Foreskin keratinocyte (primary cell): ENCODE measurements at places on chromosomes 2 and 18.

GRCh38 chr2:130303169-130303568 lies 39.5 kb upstream of the IMP4 start:
- no peak for DNase-seq

- peak; percentile 49 for DNase-seq
Observed at GRCh38 chr2:61834893-61835292, 19.0 kb downstream of the FAM161A start.

- no peak for DNase-seq
Observed at GRCh38 chr2:60283626-60284025, 269.8 kb downstream of the BCL11A start.

- DNase-seq: peak; percentile 92
Observed at GRCh38 chr2:196263181-196263747, 91.9 kb upstream of the STK17B start.

DNA sequence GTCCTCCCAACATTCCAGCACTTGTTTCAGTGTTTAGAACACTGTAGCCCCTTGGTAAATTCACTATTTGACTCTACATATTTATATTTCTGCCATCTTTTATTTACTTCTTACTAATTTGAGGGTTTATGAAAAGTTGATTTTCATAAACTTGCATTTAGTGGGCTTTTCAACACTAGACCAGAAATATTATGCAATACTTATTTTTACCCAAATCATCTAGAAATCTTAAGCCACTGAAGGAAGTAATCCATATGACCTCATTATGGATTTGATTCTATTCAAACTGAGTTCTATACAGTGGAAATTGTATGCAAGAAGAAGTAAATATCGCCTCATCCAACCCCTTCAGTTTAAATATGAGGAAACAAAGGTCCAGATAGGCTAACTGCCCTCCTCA lies 92.6 kb upstream of the VRK2 start:
- DNase-seq: no peak

DNA sequence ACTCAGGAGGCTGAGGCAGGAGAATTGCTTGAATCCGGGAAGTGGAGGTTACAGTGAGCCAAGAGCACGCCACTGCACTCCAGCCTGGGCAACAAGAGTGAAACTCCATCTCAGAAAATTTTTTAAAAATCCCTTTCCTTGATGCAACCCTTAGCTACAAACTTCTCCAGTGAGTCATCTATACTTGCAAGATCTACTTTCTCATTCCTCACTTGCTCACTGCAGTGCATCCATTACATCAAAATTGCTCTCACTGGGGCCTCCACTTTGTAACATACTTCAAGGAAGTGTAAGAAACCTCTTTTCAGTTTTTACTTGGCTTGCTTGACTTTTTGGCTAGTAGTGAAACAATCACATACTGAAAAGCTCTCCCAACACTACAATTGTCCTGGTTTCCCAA lies 65.3 kb downstream of the REEP1 start:
- no peak for DNase-seq

DNA sequence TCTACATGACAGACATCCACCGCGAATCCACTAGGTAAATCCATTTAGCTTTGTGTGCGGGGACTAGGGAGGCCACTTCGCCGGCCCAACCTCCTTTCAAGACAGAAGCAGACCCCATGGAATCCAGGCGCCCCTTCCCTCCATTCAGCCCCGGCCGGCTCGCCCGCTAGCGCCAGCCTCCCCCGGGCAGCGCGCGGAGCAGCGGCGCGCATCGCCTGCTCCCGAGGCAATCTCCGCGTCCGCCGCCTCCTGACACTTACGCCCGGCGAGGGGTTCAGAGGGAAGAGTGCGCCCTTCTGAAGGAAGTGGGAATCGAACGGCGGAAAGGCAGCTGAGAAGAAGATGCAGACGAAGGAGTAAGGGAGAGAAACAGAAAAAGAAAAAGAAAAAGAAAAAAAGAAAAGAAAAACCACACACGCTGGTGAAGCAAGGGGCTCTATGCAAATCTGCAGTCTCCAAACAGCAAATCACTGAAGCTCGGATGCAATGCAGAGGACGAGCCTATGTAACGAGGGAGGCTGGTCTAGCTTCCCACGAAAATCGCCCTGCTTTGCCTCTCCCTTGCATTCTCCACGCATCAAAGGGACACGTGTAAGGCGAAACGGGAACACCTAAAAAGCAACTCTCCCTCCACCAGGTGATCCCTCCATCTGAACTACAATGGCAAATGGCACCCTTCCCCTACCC lies 684.4 kb downstream of the NRXN1 start:
- DNase-seq: peak; percentile 0

DNA sequence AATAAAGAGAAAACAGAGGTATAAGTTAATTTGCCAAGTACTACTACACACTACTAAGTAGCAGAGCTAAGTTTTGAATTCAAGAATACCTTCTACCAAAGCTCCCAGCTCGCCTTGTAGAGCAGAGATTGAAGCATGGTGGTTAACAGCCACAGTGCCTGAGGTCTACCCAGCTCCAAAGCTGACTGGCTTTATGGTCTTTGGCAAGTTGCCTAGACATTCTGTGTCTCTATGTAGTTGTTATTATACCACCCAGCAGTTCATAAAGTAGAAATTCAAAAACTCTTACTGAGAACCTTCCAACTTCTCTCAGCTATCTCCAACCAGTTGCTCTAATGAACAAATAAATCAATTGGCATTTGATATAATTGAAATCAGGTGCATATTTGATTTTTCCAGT lies 87.8 kb downstream of the PDE11A start:
- no peak for DNase-seq

DNA sequence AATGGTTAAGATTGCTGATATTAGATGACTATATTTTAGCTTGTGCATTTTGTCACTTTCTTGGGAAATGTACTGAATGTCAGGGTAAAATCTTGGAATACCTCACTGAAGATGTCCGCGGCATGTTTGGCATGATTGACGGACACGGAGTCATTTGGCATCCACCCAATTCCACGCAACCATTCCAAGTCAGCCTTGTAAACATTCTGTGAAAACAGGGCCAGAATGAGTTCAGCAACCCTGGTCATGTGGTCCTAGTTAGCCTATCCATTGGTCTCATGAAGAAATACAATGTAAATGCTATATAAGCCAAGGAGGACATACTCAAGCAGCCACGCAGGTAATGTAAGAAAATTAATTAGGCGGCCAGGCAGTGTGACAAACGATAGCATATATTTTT lies 159.5 kb downstream of the RIF1 start:
- no peak for DNase-seq

GRCh38 chr2:219893541-219893940 lies 266.1 kb downstream of the SLC4A3 start:
- no peak for DNase-seq

- no peak for DNase-seq
Observed at GRCh38 chr2:52995424-52995823, 772.2 kb upstream of the CHAC2 start.

DNA sequence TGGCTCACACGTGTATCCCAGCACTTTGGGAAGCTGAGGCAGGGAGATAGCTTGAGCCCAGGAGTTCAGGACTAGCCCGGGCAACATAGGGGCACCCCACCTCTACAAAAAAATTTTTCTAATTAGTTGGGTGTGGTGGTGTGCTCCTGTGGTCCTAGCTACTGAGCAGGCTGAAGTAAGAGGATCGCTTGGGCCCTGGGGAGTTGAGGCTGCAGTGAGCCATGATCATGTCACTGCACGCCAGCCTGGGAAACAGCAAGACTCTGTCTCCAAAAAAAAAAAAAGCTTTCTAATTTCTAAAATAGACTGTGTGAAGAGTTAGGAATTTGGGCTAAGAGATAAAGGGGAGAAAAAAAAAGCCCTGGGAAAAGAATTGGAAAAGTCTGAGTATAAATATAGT lies 51.9 kb upstream of the NAB1 start:
- DNase-seq: peak; percentile 68

- DNase-seq: no peak
Observed at GRCh38 chr2:124894199-124894598, 869.1 kb downstream of the CNTNAP5 start.

DNA sequence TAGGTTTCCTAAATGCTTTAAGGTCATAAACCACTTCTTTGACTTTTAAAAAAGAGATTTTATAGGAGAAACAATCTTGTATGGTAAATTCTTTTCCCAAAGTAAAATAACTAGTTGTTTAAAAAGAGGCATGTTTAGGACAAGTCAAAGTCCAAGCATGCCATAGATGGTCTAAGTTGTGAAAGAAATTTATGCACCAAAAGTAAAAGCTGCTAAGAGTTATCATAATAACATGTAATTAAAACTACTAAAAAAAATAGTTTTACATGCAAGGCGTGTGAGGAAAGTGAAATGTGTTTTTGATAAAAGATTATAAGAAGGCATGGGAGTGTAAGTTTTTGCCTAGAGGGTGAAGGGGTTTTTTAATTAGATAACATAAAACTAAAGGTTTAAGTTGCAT lies 22.5 kb downstream of the FAM210A start:
- peak; percentile 46 for DNase-seq

DNA sequence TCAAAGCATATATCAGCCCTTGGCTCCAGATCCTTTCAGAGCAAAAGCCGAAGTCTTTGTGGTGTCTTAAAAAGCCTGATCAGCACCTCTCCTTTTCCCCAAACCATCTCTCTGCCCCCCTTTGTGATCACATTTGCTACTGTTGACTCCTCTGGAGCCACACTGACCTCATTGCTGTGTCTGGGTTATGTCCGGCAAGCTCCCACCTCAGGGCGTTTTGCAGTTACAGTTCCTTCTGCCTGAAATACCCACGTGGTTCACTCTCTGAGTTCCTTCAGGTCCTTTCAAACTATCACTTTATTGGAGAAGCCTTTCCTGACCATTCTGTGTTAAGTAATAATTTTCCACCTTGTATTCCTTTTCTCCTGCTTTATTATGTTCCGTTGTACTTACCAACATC lies 11.8 kb downstream of the C2orf69 start:
- DNase-seq: no peak

GRCh38 chr2:1407950-1408675 lies 5.2 kb upstream of the TPO start:
- DNase-seq: no peak

DNA sequence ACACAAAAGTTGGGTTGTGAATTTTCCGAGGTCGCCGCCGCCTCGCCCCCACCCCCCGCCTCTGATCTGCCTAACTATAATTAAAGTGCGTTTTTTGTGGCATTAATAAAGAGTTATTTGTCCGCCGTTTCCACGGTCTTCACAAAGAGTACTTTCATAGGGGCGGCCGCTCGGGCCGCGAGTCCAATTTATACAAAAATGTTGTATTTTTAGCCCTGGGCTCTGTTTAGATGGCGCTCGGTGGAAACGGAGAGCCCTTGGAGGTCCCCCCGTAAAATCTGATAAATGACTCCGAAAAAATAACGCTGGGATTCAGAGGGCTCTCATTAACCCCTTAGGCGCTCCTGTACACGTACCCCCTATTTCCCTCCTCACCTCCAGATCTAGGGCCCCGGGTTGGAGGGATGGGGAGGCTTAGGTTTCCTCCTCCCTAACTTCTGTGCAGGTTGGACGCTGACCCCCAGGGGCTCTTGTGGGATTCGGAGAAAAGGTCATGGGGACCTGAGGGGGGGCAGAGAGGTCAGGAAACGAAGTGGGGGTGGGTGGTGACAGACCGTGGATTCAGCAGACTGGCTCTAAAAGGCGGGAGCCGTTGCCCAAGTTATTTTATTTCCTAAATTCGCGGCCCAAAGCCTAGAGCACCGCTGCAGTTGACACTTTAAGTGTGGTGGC lies 1.9 kb downstream of the CYP26B1 start:
- DNase-seq: no peak

GRCh38 chr18:12074736-12075135 lies 18.9 kb upstream of the ANKRD62 start:
- DNase-seq: no peak

- no peak for DNase-seq
Observed at GRCh38 chr2:3458396-3459184, 60.7 kb downstream of the ADI1 start.

DNA sequence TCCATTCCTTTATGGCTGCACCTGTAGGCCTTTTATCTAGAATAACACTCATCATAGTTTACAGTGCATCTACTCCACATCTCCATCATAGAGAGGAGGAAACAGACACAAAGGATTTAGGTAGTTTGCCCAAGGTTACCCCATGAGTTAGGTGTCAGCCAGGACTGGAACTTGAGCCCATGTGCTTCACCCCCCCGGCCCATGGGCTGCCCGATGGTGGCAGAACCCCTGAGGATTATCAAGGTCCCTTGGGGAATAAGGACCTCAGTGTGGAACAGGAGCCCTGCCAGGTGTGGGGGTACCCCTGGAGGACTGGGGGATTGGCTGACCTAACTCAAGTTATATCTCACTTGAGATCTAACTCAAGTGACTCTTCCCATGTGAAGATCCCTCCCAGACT lies 146.3 kb upstream of the OTX1 start:
- DNase-seq: no peak

GRCh38 chr18:75247611-75248421 lies 37.2 kb downstream of the TSHZ1 start:
- peak; percentile 35 for DNase-seq

GRCh38 chr2:20326163-20326780 lies 24.4 kb downstream of the PUM2 start:
- peak; percentile 47 for DNase-seq

DNA sequence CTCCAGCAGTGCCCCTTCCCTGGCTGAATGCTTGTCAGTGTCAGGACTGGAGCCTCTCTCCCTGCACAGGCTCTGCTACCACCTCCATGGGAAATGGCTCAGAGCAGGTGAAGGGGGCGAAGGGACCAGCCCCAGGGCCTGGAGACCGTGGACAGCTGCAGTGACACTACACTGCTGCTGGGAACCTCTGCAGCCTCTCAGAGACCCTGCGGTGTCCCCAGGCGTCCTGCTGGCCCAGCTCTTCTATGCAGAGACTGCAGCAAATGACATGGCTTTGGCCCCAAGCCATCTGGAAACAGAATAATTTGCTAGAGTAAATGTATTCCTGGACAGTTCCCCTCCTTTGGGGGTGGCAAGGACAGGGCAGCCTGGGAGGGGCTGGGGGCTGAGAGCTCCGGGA lies 53.2 kb downstream of the CIB4 start:
- no peak for DNase-seq
